Jurkat, Clone E6-1 (cell line): ENCODE measurements at places on chromosomes 6 and 20.

DNA sequence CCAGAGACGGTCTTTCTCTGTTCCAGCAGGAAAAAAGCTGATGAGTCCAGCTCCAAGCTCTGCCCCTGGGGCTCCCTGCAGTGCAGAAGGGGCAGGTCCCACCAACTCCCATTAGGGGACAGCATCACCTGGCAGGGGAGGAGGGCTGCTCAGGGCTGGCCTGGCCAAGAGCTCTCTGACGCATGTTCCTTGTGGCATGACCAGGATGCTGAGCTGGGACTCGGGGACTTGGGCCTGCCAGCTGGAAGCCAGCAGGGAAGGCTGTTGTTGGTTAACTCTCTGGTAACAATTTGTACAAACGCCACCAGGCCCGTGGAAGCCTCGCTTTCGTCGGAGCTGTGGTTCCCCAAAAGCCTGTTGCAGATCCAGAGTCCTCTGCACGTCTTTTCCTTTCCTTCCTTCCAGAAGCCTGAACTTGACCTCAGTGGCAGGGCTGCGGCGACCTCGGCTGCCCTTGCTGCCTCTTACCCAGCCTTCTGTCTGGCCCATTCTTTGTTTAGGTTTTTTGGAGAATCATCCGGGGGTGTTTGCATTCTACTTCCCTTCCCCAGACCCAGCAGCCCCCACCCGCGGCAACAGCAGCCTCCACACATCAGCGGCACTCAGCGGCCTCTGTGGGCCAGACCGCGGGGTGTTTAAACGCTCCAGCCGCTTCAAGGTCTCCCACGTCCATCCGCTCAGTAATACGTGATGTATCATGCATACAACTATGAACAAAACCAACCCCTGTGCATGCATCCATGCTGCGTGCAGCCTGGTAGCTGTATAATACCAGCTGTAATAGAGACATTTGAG, 63.3 kb downstream of the GNAS-AS1 start:
- no peak for DNase-seq

- no peak for DNase-seq
These were observed 11.7 kb upstream of the HCK start for GRCh38 chr20:32040142-32040953.

GRCh38 chr6:119129968-119130484, 51.6 kb upstream of the FAM184A start:
- no peak for DNase-seq

GRCh38 chr20:4688305-4688704, 33.4 kb upstream of the PRND start:
- no peak for DNase-seq
